ENCODE measurements at places on chromosomes 12 and 14.
A peak's percentile ranks its signal among the peaks of the same experiment; 100 is the strongest.

GRCh38 chr12:68508576-68508975 is 102.1 kb upstream of the RAP1B start:
- no peak for DNase-seq

DNA sequence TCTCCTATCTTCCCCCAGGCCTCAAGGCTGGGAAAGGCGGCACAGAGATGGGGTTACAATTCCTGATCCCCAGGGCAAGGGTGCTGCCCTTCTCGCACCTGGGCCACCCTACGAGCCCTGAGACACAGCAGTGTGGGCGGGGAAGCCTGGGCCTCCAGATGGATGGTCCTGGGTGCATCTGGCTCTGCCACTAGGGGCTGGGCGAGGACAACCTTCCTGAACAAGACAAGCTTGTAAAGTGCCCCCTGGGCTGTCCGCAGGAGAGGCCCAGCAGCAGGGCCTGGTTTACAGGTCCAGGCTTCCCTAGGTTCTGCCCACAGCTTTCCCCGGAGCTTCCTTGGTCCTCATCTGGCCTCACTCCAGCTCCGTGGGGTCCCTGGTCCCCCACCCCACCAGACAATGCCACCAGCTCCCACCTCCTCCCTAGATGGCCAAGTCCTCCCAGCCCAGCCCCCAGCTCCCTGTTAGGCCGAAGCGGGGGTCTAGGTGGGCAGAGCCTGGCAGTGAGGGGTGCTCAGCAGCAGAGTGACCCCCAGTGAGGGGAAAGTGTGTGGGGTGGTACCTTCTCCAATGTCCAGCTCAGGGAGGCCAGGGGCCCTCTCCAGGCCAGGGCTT is 8.9 kb downstream of the ARL6IP4 start:
- no peak for DNase-seq

DNA sequence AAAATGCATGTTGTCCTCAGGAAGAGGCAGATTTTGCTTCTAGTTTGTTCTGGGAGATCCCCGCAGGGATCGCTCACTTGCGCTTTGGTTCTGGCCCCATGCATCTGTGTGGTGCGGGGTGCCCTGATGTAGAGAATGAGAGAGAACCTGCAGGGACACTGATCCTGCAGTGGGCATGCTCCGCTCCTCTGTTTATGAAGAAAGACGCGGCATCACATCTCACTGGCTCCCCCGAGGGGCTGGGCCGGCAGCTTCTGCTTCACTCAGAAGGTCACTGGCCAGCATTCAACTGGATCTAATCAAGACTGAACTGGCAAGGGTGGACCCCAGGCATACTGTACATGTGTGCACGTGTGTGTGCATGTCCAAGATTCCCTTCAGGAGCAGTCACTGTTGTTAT is 164.2 kb downstream of the CALM1 start:
- no peak for DNase-seq

DNA sequence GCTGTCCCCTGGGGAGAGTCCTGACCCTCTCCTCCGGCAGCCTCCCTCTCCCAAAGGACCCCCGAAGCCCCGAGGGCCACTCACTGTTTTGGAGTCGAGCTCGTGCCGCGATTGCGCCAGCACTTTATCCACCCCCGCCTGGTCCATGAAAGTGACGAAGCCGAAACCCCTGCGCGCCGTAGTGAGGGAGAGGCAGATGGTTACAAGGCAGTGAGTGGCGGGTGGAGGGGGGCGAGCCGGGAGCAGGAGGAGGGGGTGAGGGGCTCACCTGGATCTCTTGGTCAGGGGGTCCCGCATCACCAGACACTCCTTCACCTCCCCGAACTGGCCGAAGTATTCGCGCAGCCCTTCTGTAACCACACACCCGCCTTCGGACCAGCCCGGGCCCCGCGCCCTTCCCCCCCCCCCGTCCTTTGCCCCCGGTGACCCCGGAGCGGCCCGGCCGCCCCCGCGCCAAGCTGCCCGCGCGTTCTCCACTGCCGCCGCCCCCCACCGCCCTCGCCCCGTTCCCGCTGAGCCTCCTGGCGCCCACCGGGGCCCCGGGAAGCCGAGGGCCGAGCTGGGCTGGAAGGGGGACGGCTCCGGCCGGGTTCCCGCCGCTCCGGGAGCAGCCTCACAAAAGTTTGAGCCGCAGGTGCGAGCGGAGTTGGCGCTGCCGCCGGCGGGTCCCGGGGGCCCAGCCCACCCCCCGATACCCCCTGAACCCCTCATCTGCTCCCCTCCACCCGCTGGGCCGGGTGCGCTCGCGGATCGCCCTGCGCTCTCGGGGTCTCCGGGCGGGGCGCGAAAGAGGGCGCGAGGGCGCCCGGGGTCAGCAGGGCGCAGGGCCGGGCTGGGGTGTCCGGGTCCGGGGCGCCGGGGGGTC is 808 bp downstream of the MSI1 start:
- DNase-seq, result peak; percentile 38

DNA sequence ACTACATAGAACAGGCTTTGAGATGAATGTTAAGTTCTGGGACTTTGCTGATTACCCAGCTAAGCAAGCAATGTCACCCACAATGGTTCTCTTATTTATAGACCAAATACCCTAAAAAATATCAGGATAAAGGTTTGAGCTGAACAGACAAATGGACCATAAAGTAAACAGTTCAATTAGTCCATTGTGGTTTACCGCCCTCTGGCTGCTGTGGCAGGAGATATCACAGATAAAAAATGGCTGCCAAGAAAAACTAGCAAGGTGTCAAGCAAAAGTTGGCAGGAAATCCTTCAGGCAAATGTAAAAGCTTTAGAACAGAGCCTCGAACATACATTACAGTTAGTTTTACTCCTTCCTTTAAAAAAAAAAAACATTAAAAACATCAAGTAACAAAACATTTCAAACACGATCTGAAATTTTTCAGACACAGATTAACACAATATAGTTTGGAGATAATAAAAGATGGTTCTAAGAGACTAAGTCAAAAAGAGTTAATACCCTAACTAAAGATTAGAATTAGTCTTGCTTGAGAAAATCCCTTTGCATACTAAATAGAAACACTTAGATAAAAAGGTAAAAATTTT is 41.3 kb downstream of the MED13L start:
- DNase-seq, result peak; percentile 58

GRCh38 chr12:95411057-95411456 is 62.9 kb upstream of the METAP2 start:
- DNase-seq, result no peak

GRCh38 chr12:117318591-117318990 is 42.8 kb downstream of the NOS1 start:
- DNase-seq, result no peak
